Hematopoietic multipotent progenitor cell treated with erythropoietin and hydrocortisone succinate and interleukin-3 and kit ligand, for 4 days (in vitro differentiated cells): ENCODE measurements at places on chromosomes 16 and 17.

DNA sequence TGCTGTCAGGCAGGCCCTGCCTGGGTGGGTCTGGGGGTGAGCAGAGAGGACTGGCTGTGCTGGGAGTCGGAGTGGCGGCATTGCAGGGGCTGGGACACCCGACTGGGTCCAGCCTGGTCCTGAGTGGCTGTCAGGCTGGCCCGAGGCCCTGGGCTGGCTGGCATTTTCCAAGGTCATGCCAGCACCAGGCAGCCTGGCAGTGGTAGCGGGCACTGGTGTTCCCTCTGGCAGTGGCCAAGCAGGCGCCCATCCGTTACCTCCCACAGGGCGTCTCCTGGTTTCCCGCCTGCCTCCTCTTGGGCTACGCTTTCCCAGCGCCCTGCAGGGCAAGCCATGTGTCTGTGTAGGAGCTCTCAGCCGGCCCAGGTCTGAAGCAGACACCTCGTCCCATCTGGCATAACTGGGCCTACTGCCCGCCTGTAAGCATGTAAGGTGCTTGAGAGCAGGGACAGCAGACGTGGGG is 5.7 kb upstream of the PKMYT1 start:
- DNase-seq: no peak

DNA sequence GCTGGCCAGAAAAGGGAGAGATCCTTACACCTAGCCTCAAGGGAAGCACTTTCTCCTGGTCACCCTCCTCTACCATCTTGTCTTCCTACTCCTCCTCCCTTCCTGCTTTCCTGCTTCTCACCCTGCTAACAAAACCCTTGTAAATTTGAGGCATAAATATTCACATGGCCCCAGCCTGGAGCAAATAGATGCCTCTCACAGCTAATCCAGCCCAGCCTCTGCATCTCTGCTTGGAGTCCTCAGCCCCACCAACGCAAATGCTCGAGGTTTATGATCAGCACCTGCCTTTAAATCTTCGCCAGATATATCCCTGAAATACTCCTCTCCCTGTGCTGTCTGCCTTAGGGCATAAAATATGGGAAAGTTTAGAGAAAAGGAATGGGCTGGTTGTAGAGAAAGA is 205.2 kb upstream of the CDH5 start:
- no peak for DNase-seq

GRCh38 chr16:19822533-19822932 is 62.1 kb downstream of the GPRC5B start:
- DNase-seq: no peak

DNA sequence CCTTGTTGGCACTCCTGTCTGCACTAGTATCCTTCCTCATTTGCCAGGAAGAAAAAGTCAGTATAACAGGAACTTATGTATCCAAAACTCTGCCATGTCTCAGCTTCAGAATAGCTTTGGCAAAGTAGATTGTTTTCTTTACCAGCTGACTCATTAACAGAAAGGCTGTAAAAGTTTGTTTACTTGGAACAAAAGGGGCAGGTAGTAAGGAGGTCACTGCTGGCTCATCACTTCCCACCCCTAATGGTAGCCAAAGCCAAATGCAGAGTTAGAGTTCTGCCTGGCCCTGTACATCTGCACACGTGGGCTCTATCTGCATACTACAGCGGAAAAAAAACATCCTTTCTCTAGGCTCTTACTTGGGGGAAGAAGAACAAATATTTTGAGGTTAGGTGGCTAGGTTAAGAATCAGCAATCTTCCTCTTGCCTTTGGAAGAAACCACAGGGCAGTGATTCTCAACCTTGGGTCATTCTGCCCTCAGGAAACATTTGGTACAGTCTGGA is 90.9 kb upstream of the BCAR1 start:
- DNase-seq: peak; percentile 10
